ENCODE measurements at places on chromosomes 1 and 21. TPM values are rescaled to one million over a fixed set of nuclear protein-coding genes. Genes with fewer than 3 reads are reported as not detected.
A peak's percentile ranks its signal among the peaks of the same experiment; 100 is the strongest.

The ARHGAP30 gene
- total RNA-seq: not detected

The RBM11 gene
- 0.17 TPM for total RNA-seq

The C1orf94 gene
- total RNA-seq: under 0.01 TPM

- no peak for DNase-seq
Measured at GRCh38 chr1:206058927-206059292, 5.9 kb downstream of the RHEX start.

DNA sequence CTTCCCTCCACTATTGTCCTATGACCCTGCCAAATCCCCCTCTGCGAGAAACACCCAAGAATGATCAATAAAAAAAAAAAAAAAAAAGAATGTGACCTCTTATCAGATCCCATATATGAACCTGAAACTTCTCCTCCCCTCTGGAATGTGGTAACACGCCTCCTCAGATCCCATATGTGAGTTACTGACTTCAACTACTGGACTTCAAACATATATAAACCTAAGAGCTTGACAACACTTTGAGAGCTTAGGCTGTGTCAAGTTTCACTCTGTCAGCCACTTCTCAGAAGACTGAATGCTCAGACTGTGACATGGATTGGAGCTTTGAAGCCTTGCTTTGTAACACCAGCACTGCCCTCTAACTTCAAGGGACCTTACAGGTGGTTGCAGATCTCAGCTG lies 148.4 kb downstream of the COP1 start:
- DNase-seq: peak; percentile 12

GRCh38 chr1:57489358-57490036 lies 65.6 kb upstream of the DAB1 start:
- DNase-seq: peak; percentile 91

DNA sequence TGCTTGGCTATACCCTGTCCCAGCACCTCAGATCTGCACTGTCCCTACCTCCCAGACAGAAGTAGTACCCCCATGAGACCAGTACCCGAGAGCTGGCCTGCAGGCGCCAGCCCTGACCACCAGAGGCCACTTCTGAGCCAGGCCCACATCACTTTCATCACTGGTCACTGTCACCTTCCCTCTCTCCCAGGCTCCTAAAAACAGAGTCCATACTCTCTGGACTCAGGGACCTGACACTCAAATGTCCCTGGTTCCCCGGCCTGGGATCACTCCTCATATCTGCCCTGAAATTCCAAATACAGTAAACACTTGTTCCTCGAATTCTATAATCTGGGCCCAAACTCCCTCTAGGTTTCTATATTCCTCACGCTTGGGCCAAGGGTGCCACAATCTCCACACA lies 18.7 kb downstream of the TMEM53 start:
- no peak for DNase-seq

GRCh38 chr1:165010418-165011070 lies 346.0 kb downstream of the LMX1A start:
- DNase-seq: no peak
